Activated CD4-positive, alpha-beta T cell treated with anti-CD3 and anti-CD28 coated beads, Interleukin-2, amount 10 ng/mL, durations not matched to agents 24 days and 14 days (primary cell): ENCODE measurements at places on chromosomes 12 and 14. TPM values are rescaled to one million over a fixed set of nuclear protein-coding genes. Genes with fewer than 3 reads are reported as not detected.

- H3K27ac ChIP-seq, result no peak overlapping the region
- no peak overlapping the region for H3K4me3 ChIP-seq
- peaks cover 33% of the 10 kb centered on the region for H3K27me3 ChIP-seq
- no peaks in the 10 kb centered on the region for H3K4me1 ChIP-seq
- no peaks in the 10 kb centered on the region for H3K36me3 ChIP-seq
Measured at GRCh38 chr14:64625386-64626232, 75.8 kb downstream of the PPP1R36 start.

- H3K4me3 ChIP-seq, result peak within 1 kb of the TSS; percentile 57
- peaks cover 8% of the 10 kb centered on the region for H3K36me3 ChIP-seq
- H3K27me3 ChIP-seq, result peaks cover 91% of the 10 kb centered on the region
Measured at GRCh38 chr12:114684098-114684869, at the start of gene TBX3. Gene TBX3, minus strand, starts transcription at chr12:114684175. Its CDS starts 975 bp downstream, at chr12:114683200.

- peak overlapping the region; percentile 68 for H3K27ac ChIP-seq
- H3K36me3 ChIP-seq, result peaks cover 14% of the 10 kb centered on the region
- peak; percentile 60 for DNase-seq
- peaks cover 58% of the 10 kb centered on the region for H3K4me1 ChIP-seq
- H3K27me3 ChIP-seq, result no peaks in the 10 kb centered on the region
Measured at GRCh38 chr12:27462151-27462694, 15.7 kb downstream of the SMCO2 start.

Gene ADAM21
- not detected in 2 replicates for total RNA-seq

Gene GALNT6
- total RNA-seq, result 10.7 and 12.8 TPM in 2 replicates

Gene RTL1
- not detected in 2 replicates for total RNA-seq
